ENCODE measurements at places on chromosomes 1 and 21.

GRCh38 chr1:13801232-13801631 is 101.2 kb downstream of the PRDM2 start:
- DNase-seq: no peak

- DNase-seq: no peak
Observed at GRCh38 chr1:53559854-53560580, 100.8 kb downstream of the DMRTB1 start.

DNA sequence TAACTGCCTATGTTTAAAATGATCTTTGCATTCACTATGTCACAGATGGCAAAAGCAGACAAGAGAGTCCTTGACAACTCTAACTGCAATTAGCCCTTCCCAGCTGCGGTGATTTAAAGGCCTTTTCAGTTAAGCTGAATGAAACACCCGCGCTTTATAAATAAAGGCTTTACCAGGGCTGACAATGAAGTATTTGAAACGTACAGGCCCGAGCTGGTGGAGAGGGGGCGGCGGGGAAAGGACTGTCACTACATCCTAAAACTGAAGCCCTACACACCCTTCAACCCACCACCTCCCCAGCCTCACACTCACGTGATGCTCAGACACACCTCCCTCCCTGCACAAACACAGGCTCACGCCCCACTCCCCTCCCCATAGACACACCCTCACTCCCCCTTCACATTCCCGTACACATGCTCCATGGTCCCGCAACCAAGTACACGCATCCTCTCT is 45.5 kb downstream of the GRIK3 start:
- no peak for DNase-seq

- no peak for DNase-seq
Observed at GRCh38 chr1:118944546-118944945, 43.6 kb downstream of the TBX15 start.

DNA sequence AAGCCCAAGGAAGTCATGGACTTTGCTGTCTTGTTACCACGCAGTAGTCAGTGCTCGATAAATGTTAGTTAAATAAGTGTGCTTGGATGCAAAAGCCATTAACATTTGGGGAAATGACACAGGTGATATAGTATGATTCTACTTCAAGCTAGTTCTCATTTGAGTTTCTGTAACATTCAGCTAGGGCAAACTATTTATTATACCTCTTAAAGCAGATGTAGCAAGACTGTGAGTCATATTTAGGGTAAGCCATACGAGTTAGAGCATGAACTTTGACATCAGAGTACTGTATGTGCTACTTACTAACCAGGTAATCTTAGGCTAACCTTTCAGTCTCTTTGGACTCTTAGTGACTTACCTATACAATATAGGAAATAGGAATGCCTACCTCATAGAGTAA is 21.0 kb downstream of the CLCA4 start:
- no peak for DNase-seq

DNA sequence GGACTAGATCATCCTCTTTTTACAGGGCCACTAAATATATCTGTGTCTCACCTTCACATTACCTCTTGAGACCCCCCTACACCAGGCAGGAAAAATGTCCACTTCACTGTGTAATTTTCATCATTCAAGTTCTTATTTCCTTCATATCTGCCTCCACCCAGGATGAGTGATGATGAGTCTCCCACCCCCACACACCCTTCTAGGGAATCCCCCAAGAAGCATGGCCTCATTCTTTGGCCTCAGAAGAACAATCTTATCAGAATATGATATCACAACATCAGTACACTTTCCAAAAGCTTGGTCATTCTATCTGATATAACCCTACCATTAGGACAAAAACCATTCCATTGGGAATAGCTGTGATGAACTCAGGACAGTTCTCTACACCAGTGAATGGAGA is 170.3 kb upstream of the DUSP10 start:
- no peak for DNase-seq

GRCh38 chr1:19033515-19033839 is 77.0 kb upstream of the IFFO2 start:
- DNase-seq: no peak

DNA sequence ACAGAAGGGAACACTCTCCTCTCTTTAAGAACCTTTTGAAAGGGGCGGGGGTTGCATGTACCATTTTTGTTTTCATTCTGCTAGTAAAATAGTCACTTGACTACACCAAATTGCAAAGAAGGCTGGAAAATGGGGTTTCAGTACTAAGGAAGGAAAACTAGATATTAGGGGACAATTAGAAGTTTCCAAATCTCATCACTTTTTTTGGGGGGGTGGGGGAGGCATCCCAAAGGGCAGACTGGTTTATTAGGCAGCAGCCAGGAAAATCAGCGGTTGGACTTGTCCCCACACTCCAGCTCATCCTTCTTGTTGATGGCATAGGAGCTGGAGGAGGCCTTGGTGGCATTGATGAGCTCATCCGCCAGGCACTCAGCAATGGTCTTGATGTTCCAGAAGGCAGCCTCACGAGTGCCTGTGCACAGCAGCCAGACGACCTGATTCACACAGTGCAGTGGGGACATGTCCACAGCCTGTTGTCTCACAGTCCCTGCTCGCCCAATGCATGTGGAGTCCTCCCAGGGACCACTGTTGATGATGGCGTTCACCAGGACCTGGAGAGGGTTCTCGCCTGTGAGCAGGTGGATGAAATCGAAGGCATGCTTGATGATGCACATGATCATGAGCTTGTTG is 1.7 kb upstream of the TMEM50B start:
- no peak for DNase-seq

GRCh38 chr1:934991-935750 is 11.4 kb downstream of the SAMD11 start:
- DNase-seq: no peak

DNA sequence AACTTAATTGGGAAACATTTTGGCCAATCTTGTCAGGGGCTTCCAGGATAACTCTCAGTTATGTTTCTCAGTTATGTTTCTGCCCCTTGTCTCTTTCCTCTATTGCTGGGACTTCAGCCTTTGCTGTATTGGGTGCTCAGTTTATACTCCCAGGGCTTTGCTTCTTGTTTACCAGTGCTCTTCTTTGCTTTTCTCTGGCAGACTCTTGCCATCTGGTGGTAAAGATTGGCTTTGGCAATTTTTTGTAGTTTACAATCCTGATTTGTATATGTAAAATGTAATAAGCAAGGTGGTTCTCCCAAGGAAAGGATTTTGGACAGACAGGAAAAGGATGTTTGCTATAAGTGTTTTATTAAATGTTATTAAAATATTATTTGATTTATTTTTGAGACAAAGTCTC is 37.9 kb downstream of the FABP3 start:
- DNase-seq: no peak

DNA sequence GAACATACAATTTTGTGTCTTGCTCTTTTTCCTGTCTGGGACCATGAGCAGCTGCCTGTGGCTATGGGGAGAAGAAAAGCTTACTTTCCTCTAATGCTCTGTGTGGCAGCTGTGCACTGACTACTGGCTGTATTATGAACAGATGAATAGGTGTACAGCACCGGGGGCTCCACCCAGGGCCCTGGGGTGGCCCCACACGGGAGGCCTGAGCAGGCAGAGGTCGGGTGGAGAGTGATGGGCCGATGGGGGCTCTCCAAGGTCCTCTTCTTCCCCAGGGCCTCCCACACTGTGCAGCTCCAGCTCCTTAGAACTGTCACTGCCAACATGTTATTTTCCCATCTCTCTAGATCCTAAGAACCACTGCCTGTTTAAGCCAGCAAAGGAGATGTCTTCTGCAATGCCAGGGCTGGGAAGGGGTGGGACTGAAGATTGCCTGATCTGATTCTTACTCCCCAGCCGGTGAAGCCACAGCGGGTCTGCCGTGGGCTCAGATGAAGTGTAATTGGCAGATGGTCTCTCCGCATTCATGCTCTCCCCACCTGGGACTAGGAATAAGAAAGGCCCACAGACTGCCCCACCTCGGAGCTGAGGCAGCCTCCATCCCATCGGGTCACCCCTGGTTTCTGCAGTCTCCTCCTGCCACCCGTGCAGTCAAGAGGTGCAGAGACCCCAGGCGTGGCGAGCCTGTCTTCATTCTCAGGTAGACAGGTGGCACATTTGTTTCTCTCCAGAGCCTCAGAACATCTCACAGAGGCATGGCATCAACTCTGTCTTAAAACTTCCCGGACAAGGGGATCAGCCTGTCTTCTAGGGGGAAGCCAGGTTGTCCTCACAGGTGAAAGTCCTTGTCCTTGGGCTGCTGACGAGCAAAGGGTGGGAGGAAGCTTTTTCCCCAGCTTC is 186.5 kb upstream of the GALNT2 start:
- no peak for DNase-seq

DNA sequence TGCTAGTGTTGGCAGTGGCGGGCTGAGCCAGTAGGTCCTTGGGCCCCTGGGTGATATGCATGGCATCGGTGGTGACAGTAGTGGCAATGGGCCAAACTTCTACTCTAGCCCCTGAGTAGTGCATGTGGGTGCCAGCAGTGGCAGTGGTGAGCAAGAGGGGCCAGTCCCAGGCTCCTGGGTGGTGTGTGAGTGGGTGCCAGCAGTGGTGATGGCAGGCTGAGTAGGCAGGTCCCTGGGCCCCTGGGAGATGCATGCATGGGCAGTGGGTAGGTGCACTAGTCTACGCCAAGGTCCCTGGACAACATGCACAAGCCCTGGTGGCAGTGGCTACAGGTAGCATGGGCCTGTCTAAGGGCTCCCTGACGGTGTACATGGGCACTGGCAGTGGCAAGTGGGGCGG is 24.6 kb upstream of the TTC22 start:
- DNase-seq: peak; percentile 35

GRCh38 chr1:39540504-39541031 is 36.0 kb downstream of the PABPC4 start:
- DNase-seq: no peak

- no peak for DNase-seq
Observed at GRCh38 chr21:46442938-46443337, 15.8 kb upstream of the DIP2A start.

DNA sequence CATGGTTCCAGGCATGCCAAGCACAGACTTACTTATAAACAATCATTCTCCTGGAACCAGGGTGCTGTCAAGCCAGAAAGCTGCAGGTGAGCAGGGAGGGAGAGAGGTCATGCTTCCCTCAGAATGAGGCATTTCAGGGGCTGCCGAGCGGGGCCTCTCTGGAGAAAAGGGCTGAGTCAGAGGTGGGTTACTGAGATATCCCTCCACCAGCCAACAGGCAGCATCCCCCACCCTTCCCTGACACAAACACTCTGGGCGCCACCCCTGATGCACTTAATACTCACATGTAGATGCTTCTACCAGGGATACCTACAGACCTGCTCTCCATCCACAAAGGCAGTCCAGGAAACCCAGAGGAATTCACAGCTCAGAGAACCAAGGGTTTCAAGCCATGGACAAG is 13.1 kb downstream of the STK40 start:
- no peak for DNase-seq

DNA sequence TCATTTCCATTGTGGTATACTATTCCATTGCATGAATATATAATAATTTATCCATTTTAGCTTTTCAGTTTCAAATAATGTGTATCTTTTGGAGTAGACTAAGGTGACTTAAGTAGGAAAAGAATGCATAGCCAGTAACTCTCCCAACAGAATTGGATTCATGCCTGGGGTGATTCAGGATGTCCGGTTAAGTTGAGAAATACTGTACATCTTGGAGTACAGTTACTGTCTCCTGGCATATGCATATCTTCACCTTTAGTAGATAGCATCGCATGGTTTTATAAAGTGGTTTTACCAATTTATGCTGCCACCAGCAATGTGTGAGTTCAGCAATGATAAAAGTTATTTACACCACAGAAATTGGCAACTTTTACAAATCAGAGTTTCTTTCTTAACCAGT is 18.6 kb upstream of the SLC6A9 start:
- DNase-seq: no peak

DNA sequence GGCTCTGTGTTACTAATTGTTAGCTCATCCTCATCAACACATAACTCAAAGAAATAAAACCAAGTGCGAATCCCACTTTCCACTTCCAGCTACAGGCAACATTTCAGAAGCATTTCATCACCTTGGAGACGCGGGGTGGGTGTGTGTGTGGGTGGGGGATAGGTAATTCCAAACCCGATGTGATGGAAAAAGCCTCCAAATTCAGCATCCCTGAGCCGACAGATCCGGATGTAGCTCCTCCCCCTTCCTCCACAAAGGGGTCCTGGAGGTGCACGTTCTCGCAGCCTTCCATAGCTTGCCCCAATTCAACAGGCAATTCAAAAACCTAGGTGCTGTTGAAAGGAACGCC is 486 bp downstream of the HSPA13 start:
- no peak for DNase-seq
